ENCODE measurements at places on chromosomes 7 and 10. TPM values are rescaled to one million over a fixed set of nuclear protein-coding genes. Genes with fewer than 3 reads are reported as not detected.

Gene C7orf33
- total RNA-seq = not detected

Gene H2BK1
- not detected for total RNA-seq

Gene SPDYE9
- total RNA-seq = not detected

Gene CRHR2
- total RNA-seq = not detected

Gene SUN1
- total RNA-seq = 302 TPM

Gene FAM180A
- total RNA-seq = not detected

GRCh38 chr7:97043281-97043680 is 18.6 kb upstream of the DLX5 start:
- no peak for DNase-seq

DNA sequence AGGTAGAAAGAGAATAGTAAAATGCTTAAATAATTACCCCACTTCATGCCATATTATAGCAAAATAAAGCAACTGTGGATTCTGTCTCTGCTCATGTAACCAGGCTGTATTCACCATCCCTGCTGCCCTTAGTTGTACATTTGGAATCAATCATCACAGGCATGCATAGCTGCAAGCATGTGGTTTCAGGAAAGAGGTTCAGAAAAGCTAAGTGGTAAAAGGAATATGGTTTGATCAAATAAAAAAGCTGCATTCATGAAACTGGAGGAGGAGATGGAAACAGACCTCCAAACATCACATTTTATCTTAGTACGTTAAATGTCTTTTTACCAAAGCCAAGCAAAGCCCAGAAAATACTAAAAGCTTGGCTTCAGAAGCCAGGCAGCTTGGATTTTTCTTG is 81.3 kb downstream of the ADAM22 start:
- no peak for DNase-seq

- DNase-seq = no peak
Measured at GRCh38 chr10:106799776-106800175, 364.7 kb downstream of the SORCS1 start.

GRCh38 chr7:11776039-11776438 is 56.0 kb downstream of the THSD7A start:
- DNase-seq = no peak

DNA sequence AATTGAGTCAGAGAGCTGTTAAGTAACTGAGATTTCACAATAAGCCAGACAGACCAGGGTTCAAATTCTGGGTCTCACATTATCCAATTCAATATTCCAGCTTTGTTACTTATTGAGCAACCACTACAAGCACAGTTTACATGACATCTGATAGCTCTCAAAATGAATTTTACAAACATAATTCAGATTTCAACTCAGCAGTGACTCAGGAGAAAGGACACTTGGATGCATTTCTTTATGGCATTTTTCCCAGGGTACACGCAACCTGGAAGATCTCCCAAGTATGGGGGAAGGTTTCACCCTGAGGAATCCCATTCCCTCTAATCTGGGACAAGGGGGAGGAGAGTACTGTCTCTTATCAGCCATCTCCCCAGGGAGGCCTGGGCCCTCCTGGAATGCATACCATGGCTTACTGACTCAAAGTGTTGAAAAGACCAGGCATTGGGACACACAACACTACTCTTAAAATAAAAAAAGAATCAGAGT is 102.4 kb downstream of the CFTR start:
- no peak for DNase-seq

- no peak for DNase-seq
Measured at GRCh38 chr7:44279731-44280505, 45.5 kb downstream of the CAMK2B start.

GRCh38 chr7:74092964-74093471 is 9.4 kb downstream of the LIMK1 start:
- DNase-seq = peak; percentile 43

GRCh38 chr10:114395366-114396022 is 8.8 kb downstream of the AFAP1L2 start:
- DNase-seq = no peak

DNA sequence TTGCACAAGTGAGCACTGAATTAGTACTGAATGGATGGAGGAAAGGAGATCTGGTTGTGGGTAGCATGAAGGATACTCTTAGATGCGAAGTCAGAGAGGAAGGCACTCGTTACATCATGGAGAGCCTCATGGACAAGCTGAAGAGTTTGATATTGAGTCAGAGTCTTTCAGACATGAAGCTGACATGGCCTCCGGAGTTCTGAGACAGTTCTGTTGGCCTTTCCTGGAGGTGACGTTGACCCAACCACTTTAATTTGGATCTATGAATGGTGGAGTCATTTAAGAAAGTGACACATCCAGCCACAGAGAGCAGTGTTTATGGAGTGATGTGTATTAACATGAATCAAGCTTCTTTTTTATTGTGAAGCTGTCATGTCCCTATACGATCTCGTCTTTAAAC is 286.3 kb upstream of the CDC14C start:
- no peak for DNase-seq

DNA sequence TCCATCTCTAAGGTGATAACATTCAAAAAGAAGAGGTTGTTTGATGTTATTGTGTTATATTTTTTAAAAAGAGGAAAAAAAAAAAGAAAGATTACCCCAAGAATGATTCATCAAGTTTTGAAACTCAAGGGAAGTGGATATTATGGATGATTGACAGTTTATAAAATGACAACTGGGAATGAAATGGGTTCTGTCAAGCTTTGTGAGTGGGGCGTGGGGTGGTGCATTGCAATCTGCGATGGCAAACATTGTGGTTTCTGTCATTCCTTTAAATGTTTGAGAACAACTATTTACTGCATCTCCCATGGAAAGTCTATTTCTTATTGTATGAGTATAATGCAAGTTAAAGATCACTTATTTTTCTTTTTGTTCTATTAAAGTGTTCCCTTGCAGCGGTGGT is 297.0 kb downstream of the CCDC3 start:
- no peak for DNase-seq

GRCh38 chr10:125785791-125786190 is 10.2 kb upstream of the MMP21 start:
- no peak for DNase-seq

DNA sequence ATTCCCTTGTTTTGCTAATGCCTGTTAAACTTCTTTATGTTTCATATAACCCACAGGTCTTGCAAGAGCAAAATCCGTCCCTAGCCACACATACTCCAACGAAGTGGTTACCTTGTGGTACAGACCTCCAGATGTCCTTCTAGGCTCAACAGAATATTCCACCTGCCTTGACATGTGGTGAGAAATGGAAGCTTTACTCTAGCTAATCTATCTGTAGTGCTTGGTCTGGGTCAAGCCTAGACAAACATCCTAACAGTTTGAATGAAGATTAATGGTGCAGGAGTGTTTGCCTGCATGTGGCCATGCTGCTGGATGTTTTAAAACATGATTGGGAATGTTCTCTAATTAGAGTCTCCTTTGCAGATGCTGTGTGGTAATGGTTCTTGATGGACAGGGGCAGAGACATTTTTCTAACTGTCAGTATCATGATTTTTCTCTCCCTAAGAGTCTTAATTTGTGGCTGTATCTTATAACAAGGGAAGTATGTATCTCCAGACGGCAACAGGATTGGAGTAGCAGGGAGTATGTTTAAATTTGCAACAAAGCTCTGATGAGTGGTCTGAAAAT is 308.5 kb upstream of the FZD1 start:
- DNase-seq = no peak

GRCh38 chr7:20647036-20647435 is 31.6 kb downstream of the ABCB5 start:
- no peak for DNase-seq

GRCh38 chr7:6012355-6013104 is 3.5 kb downstream of the AIMP2 start:
- no peak for DNase-seq

DNA sequence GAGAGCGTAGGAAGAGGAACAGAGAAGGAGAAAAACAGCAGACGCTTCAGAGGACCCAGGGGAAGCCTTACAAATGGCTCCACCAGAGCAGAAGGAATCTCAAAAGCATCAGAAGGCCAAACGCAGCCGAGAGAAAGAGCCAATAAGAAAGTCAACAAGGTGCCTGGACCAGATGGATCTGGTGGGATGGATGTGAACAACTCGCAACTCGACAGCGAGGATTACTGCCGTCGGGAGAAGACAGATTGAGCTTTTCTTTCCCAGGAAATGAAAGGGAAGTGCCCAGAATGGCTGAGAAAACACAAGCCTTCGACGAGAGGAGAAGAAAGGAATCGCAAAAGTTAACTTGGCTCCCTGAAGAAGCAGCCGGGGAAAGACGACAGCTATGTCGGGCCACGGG is 132.8 kb upstream of the MGMT start:
- no peak for DNase-seq

- no peak for DNase-seq
Measured at GRCh38 chr10:111344804-111345203, 268.0 kb downstream of the ADRA2A start.

DNA sequence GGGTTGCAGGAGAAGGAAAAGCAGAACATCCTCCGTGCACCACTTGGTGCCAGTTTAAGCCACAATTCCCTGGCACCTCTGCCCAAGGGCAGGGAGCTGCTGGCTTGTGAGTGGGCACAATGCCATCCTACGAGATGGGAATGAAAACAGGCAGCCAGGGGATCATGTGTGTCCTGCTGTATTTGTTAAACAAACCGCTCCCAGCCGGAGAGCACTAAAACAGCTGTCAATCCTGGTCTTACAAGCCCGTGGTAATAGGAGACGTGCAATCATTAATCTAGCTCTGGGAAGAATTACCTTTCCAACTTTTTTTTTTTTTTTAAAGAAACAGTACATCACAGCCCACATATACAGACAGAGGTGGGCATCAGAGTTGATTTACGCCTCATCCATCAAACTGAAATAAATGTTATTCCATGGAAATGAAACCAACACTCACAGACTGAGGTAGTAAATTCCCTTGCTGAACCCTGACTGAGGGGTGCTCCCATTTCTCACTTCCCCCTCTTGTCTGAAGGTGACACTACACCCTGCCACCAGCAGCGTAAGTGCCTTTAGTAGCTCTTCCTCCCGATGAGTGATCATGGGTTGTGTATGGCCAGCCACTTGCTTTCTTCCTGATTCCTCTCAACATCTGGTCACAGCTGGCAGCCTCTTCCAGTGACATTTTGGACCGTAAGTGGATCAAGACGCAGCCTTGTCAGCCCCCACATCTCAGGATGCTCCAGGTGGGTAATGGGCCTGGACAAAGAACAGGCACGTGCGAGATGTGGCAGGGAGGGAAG is 143.8 kb downstream of the TEX36 start:
- no peak for DNase-seq

DNA sequence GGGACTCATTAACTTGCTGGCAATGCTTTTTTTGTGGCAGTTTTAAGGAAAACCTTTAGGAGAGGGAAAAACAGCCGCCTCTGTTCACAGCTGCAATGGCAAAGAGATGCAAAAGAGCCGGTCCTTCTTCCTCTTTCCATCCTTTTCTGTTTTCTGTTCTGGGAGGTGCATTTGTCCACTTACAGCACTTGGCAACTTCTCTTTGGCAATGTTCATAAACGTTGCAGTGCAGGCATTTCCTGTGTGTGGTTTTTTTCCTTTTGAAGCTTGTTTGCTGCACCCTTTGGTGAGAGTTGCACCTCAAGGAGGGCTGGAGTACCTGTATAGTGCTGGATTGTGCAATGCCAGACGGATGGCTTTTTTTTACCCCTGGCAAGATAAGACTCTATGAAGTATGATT is 53.9 kb upstream of the HABP2 start:
- DNase-seq = no peak

- no peak for DNase-seq
Measured at GRCh38 chr10:33099748-33100147, 141.7 kb upstream of the ITGB1 start.

GRCh38 chr7:148772297-148773089 is 73.8 kb downstream of the CUL1 start:
- peak; percentile 84 for DNase-seq

DNA sequence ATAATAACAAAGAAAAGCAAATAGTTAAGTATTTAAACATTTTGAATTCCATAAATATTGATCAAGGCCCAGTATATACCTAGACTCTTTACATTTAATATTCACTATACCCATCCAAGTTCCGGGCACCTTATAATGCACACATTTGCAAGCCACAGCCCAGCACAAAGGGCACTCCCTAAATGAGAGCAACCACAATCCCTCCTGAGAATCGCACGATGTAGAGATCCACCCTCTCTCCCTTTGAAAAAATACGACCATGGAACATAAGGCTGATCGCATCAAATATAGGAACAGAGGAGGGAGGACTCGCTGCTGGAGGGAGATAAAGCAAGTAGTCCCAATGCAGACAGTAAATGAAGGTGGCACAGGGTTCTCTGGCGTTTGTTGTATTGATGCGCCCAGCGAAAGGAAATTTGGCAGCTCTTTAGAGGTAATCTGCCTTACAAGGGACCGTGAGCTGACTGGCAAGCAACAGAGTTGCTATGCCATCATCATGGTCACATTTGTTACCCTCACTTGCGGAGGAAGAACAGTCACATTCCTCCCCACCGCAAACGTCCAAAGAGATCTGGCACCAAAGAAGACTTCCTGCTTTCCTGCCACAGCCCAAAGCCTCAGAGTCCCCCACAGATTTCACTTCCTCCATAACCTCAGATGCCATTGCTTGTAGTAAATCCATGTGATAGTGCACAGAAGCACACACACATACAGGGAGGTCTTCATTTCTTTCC is 16.1 kb upstream of the TAS2R40 start:
- no peak for DNase-seq

- DNase-seq = no peak
Measured at GRCh38 chr7:16345979-16346958, 75.1 kb downstream of the CRPPA start.

- DNase-seq = no peak
Measured at GRCh38 chr7:99557940-99558305, 519 bp upstream of the ZNF655 start.

- DNase-seq = peak; percentile 85
Measured at GRCh38 chr7:32588657-32589056, 93.4 kb downstream of the AVL9 start.

DNA sequence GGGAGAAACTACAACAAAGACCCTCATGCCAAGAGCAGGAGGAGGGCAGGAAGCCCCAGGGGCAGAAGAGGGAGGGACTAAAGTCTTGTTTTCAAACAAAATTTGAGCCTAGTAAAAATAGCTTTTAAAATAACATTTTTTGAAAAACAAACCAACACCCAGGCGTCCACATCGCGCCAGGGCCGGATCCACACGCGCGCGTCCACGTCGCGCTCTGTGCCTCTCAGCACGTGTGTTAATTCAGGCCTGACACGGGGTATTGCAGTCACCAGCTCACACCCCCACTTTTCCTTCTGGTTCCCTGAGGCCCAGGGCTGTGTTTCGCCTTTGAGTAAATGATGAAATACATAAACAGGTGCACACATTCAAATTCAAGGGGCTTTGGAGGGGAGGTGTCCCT is 196.2 kb downstream of the TCERG1L start:
- DNase-seq = no peak

Data from dermis blood vessel endothelial cell (primary cell).